ENCODE measurements at places on chromosomes 5 and 9.

GRCh38 chr9:36492865-36493264, 79.8 kb upstream of the MELK start:
- no peak for DNase-seq

- DNase-seq, result no peak
Observed at GRCh38 chr9:120310035-120310434, 269.9 kb downstream of the CDK5RAP2 start.

DNA sequence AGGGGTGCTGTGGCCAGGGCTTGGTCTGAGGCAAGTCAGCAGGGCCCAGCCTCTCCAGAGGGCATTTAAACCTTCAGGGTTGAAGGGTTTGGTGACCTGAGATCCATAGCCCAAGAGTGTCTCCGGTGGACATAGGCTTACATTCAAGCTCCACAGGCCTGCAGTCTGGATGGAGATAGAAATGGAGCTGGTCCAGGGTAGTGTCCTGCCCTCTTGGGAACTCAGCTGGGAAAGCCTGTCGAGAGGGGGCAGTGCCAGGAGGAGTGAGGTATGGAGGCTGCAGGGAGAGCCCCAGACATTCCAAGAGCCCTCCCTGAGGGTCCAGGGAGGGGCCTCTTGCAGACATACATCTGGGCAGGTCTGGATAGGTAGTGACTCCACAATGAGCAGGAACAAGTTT, 177.0 kb upstream of the MVB12B start:
- no peak for DNase-seq

- DNase-seq, result no peak
Observed at GRCh38 chr9:133474215-133474614, 4.7 kb downstream of the SLC2A6 start.

DNA sequence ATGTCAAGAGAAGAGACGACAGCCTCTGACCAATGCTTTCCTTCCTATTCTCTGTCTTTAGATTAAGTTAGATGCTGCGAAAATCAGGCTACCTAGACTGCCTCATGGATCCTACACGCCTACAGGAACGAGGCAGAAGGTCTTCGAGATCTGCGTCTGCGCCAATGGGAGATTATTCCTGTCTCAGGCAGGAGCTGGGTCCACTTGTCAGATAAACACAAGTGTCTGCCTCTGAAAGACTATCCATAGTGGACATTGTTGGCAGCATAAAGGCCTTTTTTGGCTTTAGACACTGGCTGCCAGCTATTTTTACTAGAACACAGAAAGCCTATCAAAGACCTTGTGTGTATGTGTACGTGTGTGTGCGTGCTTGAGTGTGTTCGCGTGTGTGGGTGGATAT, 90.9 kb upstream of the PPP1R2B start:
- no peak for DNase-seq
